ENCODE measurements at places on chromosomes 12 and 14. TPM values are rescaled to one million over a fixed set of nuclear protein-coding genes. Genes with fewer than 3 reads are reported as not detected.

DNA sequence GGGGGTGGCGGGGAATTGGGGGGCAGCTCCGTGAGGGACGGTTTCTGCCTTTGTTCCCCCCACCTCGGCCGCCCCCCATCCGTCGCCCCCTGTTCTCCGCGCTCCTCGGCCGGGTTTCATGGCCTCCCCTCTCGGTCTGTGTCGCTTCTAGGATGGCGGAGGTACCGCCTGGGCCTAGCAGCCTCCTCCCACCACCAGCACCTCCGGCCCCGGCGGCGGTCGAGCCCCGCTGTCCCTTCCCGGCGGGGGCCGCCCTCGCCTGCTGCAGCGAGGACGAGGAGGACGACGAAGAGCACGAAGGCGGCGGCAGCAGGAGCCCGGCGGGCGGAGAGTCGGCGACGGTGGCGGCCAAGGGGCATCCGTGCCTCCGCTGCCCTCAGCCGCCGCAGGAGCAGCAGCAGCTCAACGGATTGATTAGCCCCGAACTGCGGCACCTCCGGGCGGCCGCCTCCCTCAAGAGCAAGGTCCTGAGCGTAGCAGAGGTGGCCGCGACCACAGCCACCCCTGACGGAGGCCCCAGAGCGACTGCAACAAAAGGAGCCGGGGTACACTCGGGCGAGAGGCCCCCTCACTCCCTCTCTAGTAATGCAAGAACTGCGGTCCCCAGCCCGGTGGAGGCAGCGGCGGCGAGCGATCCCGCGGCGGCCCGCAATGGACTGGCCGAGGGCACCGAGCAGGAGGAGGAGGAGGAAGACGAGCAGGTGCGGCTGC is 575 bp downstream of the NAA30 start:
- peak; percentile 85 for DNase-seq

Gene DYRK2
- 28.9 TPM for total RNA-seq

Gene DPF3
- total RNA-seq = 5.3 TPM

Gene C12orf56
- total RNA-seq = 0.78 TPM
